Gastrocnemius medialis (tissue), 4 donors: ENCODE measurements at places on chromosomes 16 and 17. TPM values are rescaled to one million over a fixed set of nuclear protein-coding genes. Genes with fewer than 3 reads are reported as not detected.
A peak's percentile ranks its signal among the peaks of the same experiment; 100 is the strongest.

DNA sequence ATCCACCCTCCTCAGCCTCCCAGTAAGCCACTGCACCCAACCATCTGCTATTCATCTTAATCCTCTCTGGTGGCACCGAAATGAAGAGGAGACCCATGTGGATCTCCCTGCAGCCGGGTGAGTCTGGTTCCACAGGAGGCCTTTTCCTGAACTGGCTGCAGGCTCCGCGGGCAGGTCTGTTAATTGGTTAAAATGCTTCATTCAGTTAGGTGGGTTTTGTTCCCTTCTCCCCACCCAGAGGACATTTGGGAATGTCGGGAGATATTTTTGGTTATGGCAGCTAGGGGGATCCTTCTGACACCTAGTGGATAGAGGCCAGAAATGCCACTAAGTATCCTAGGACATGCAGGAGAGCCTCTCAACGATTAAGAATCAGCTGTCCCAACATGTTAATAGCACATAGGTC, 16.7 kb downstream of the C16orf54 start:
- peaks cover 5% of the 10 kb centered on the region for H3K4me1 ChIP-seq
- H3K4me3 ChIP-seq, result no peak overlapping the region
- no peak overlapping the region for H3K27ac ChIP-seq

GRCh38 chr17:50675627-50676026, 32.1 kb downstream of the ANKRD40 start:
- no peak overlapping the region for H3K27ac ChIP-seq
- no peak for DNase-seq
- H3K4me1 ChIP-seq, result no peaks in the 10 kb centered on the region
- H3K36me3 ChIP-seq, result no peaks in the 10 kb centered on the region
- H3K4me3 ChIP-seq, result no peak overlapping the region

- no peaks in the 10 kb centered on the region for H3K27me3 ChIP-seq
- peaks cover 29% of the 10 kb centered on the region for H3K4me1 ChIP-seq
- no peak overlapping the region for H3K27ac ChIP-seq
- H3K36me3 ChIP-seq, result no peaks in the 10 kb centered on the region
Observed at GRCh38 chr16:54268340-54268739, 18.2 kb downstream of the IRX3 start.

Gene KRTAP4-4
- not detected for total RNA-seq

DNA sequence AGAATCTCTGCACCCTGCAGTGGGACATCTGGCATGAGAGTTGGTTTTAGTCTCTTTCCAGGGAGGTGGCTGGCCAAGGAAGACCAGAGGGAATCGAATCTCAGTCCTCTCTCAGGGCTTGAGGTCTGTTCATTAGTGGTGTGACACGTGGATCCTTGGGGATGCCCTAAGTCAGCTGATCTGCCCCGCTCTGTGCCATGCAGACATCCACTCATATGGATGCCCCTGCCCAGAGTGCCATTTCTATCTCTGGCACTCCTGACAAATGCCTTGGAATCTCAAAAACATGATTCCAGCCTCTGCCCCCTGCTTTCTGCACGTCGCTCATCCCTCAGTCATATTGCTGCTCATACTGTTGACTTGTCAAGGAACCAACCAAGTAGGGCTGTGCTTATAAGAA, 38.8 kb downstream of the WSCD1 start:
- DNase-seq, result no peak
- no peaks in the 10 kb centered on the region for H3K27me3 ChIP-seq
- no peak overlapping the region for H3K27ac ChIP-seq

Gene LRRC75A
- total RNA-seq, result 0.34 TPM

Gene EPN3
- not detected for total RNA-seq

DNA sequence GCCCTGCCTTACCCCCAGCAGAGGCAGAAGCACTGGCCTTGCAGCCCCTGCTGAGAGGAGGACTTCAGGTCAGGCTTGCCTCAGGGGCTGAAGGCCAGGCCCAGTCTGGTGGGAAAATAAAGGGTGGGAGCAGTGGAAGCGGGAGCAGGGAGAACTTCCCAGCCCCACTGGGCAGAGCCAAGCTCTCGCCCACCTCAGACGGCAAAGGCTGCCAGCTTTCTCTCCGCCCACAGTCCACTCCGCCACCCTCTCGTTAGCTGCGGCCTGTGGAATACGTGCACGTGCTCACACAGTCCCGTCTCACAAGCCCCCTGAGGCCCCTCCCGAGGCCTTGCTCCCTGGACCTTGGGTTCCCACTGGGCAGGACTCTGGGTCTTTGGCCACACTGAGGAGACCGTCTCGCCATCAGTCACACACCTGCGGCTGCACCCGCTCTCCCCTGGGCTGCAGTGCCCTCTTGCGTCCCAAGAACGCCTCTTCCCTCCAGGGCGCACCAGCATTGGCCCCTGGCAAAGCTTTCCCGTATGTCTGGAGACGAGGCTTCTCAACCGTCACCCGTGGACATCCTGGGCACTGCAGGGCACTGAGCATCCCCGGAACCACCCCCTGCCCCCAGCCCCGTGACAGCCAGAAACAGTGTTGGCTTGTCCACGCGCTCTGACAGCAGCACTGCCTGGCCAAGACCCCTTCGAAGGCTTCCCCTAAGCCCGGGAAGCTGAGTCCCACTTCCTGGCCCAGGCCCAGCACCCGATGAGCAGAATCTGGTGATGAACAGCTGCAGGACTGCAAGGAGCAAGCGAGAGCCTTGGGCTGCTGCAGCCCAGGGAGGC, 8.3 kb downstream of the MRPL28 start:
- DNase-seq, result peak; percentile 48
- no peak overlapping the region for H3K27ac ChIP-seq
- H3K4me1 ChIP-seq, result no peaks in the 10 kb centered on the region
- H3K36me3 ChIP-seq, result no peaks in the 10 kb centered on the region

Gene MTMR4
- 11.6 TPM for total RNA-seq

GRCh38 chr16:74561626-74562025, 45.3 kb downstream of the GLG1 start:
- no peak overlapping the region for H3K4me3 ChIP-seq
- no peaks in the 10 kb centered on the region for H3K36me3 ChIP-seq
- no peak overlapping the region for H3K27ac ChIP-seq
- peaks cover 41% of the 10 kb centered on the region for H3K4me1 ChIP-seq
- H3K27me3 ChIP-seq, result no peaks in the 10 kb centered on the region
- DNase-seq, result no peak

Gene OGFOD3
- total RNA-seq, result 27.9 TPM

DNA sequence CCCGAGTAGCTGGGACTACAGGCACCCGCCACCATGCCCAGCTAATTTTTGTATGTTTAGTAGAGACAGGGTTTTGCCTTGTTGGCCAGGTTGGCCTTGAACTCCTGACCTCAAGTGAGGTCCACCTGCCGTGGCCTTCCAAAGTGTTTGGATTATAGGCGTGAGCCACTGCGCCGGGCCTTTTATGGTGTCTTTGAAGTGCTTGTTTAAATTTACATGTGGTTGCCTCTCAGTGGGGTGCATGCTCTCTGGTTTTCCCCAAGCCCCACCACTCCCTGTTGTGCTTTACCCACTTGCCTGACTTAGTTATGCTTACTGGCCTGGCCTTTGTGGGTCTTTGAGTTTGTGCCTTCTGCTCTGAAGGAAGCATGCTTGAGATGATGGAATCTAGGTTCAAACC, 132.0 kb downstream of the PRKCB start:
- H3K4me1 ChIP-seq, result no peaks in the 10 kb centered on the region
- DNase-seq, result no peak
- H3K27ac ChIP-seq, result no peak overlapping the region
